Activated T-cell treated with anti-CD3 and anti-CD28 coated beads for 1 hour (primary cell): ENCODE measurements at places on chromosomes 1 and 21.

GRCh38 chr1:223443397-223443796, 50.2 kb downstream of the CCDC185 start:
- no peak for DNase-seq

DNA sequence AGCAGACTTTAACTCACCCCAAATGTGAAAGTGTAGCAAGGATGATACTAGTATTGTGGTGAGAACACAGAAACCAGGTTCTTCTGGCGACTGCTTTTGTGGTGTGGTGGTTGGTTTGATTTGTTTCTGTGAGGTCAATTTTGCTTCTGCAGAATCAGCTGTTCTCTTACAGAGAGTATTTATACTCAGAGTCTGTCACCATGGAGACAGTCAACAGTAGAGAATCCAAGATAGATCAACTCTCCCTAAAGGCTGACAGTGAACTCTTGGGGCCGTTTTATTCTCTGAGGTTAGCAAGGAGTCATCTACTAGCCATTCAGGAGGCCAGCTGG, at the start of gene CFAP107:
TSS of gene CFAP107 (plus strand) at position 209 of the 332 bp plus-strand sequence. CDS start 231 bp downstream, outside the sequence.
- no peak for DNase-seq

DNA sequence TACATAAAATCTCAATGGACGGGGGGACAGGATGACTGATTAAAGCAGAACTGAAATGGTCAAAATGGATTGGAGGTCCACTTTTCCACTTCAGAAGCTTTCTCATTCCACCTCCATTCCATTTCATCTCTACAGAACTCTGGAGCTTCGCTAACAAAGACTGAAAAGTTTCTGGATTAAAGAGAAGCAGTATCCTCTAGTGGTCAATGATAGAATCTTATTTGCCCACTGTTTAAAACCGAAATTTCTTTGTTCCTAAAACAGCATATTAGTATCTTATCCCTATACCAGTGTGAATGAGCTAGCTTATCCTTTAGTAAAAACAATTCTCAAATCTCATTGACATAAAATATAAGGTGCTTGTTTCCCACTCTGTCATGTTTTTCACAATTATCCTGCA, 890.6 kb downstream of the KCNT2 start:
- no peak for DNase-seq

GRCh38 chr1:6001992-6002576, 9.9 kb upstream of the NPHP4 start:
- no peak for DNase-seq
